Endodermal cell (in vitro differentiated cells): ENCODE measurements at places on chromosomes 12 and 14. TPM values are rescaled to one million over a fixed set of nuclear protein-coding genes. Genes with fewer than 3 reads are reported as not detected.

TMEM179 gene
- total RNA-seq = 11.9 and 15.7 TPM in 2 replicates

ZC2HC1C gene
- total RNA-seq = 2.2 to 3.2 TPM (median 2.7 TPM) in 3 replicates

DHRS1 gene
- total RNA-seq = 22.5 and 25.9 TPM in 2 replicates

GLIPR1 gene
- total RNA-seq = 0.29 and 1.4 TPM in 2 replicates

HSPB8 gene
- total RNA-seq = 10.4 and 11.7 TPM in 2 replicates

KERA gene
- not detected in 3 replicates for total RNA-seq

GPR68 gene
- total RNA-seq = 0.23 and 0.44 TPM in 2 replicates

CCDC198 gene
- not detected in 3 replicates for total RNA-seq

NEUROD4 gene
- not detected in 3 replicates for total RNA-seq

CCNT1 gene
- 54.0 to 58.1 TPM (median 57.2 TPM) in 3 replicates for total RNA-seq

NAA25 gene
- 30.9 and 34.2 TPM in 2 replicates for total RNA-seq

PMEL gene
- total RNA-seq = 7.8 to 20.8 TPM (median 19.0 TPM) in 3 replicates

TTC9 gene
- total RNA-seq = 9.6 to 12.6 TPM (median 11.6 TPM) in 3 replicates

CRACR2A gene
- 0.77 to 1.7 TPM (median 1.1 TPM) in 3 replicates for total RNA-seq

KLRF2 gene
- not detected in 3 replicates for total RNA-seq

KSR2 gene
- 1.5 to 2.2 TPM (median 2.0 TPM) in 3 replicates for total RNA-seq

ASCL1 gene
- total RNA-seq = not detected in 3 replicates

TPPP2 gene
- total RNA-seq = 0.80 to 1.7 TPM in 2 of 3 replicates, not detected in the other

CD4 gene
- 1.1 and 1.3 TPM in 2 replicates for total RNA-seq

RASSF9 gene
- total RNA-seq = 0.88 and 0.99 TPM in 2 replicates

KRT81 gene
- not detected in 3 replicates for total RNA-seq

NDUFA9 gene
- 158 and 166 TPM in 2 replicates for total RNA-seq

MYF5 gene
- not detected in 3 replicates for total RNA-seq

TAS2R31 gene
- 2.4 to 5.1 TPM (median 2.9 TPM) in 3 replicates for total RNA-seq

SCN8A gene
- total RNA-seq = 4.9 to 9.5 TPM (median 8.8 TPM) in 3 replicates

ALX1 gene
- total RNA-seq = 0.40 to 4.7 TPM (median 0.69 TPM) in 3 replicates

NR1H4 gene
- total RNA-seq = not detected in 3 replicates

C1R gene
- total RNA-seq = 3.9 and 4.1 TPM in 2 replicates

RHEBL1 gene
- 2.1 and 2.5 TPM in 2 replicates for total RNA-seq

SLC17A8 gene
- 0.23 to 0.35 TPM in 2 of 3 replicates, not detected in the other for total RNA-seq

NGB gene
- not detected in 3 replicates for total RNA-seq

TSPAN19 gene
- not detected in 3 replicates for total RNA-seq

GPRC5D gene
- total RNA-seq = not detected in 2 replicates

RNASE1 gene
- total RNA-seq = 10.7 and 13.9 TPM in 2 replicates

SLC25A47 gene
- not detected in 3 replicates for total RNA-seq

NAP1L1 gene
- 820 and 829 TPM in 2 replicates for total RNA-seq

KIF26A gene
- total RNA-seq = 47.9 and 54.8 TPM in 2 replicates

SNRPF gene
- 59.1 and 59.6 TPM in 2 replicates for total RNA-seq

METTL17 gene
- 80.2 to 85.3 TPM (median 80.2 TPM) in 3 replicates for total RNA-seq

FOXN4 gene
- 0.55 and 0.63 TPM in 2 replicates for total RNA-seq

PTPN21 gene
- total RNA-seq = 21.5 and 23.8 TPM in 2 replicates

AICDA gene
- not detected in 3 replicates for total RNA-seq

SRRM4 gene
- total RNA-seq = 0.42 to 0.76 TPM (median 0.71 TPM) in 3 replicates

OTOGL gene
- total RNA-seq = 2.4 and 2.7 TPM in 2 replicates

TOGARAM1 gene
- 12.3 to 18.9 TPM (median 14.1 TPM) in 3 replicates for total RNA-seq

P2RX2 gene
- total RNA-seq = 2.6 and 2.8 TPM in 2 replicates

NKX2-8 gene
- not detected in 3 replicates for total RNA-seq

B4GALNT1 gene
- 0.66 and 1.2 TPM in 2 replicates for total RNA-seq

SLCO1C1 gene
- total RNA-seq = 0.57 and 2.6 TPM in 2 replicates

CPNE8 gene
- 16.1 to 18.8 TPM (median 18.0 TPM) in 3 replicates for total RNA-seq

OTUB2 gene
- total RNA-seq = 6.7 to 7.3 TPM (median 6.8 TPM) in 3 replicates

A2M gene
- not detected in 2 replicates for total RNA-seq

TAS2R7 gene
- total RNA-seq = not detected in 3 replicates
